ENCODE measurements at places on chromosomes 3 and 15.

DNA sequence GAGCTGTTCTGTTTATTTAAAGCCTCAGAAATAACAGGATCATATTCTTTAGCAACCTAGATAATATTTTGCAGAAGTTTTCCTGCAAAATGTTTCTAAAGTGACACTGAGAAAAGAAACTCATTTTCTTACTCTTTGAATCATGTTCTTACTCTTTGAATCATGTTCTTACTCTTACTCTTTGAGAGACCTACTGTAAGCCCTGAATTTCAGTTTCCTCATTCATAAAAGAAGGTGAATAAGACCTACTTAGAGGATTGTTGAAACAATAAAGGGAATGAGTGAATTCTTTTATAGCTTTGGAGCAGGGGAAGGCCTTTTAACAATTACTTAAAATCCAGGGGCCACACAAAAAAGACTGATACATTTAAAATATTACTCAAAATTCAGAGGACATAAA, 221.7 kb upstream of the CMC1 start:
- no peak for DNase-seq

GRCh38 chr15:28987337-28987736, 101.6 kb downstream of the APBA2 start:
- DNase-seq: no peak

GRCh38 chr3:182007441-182007840, 295.7 kb downstream of the SOX2 start:
- no peak for DNase-seq

DNA sequence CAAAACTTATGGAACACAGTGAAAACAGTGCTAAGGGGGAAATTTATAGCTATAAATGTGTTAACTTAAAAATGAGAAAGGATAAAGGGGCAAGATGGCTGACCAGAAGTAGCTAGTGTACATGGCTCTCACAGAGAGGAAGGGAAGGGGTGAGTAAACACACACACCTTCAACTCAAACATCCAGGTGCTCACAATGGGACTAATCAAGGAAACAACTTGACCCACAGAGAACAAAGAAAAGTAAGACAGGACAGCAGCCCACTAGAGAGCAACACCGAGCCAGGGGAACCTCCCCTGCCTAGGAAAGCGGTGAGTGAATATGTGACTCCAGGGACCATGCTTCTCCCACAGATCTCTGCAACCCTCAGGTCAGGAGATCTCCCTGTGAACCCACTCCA, 85.0 kb upstream of the UBP1 start:
- DNase-seq: no peak

- no peak for DNase-seq
Observed at GRCh38 chr15:91852741-91853510, 582 bp upstream of the SLCO3A1 start.

DNA sequence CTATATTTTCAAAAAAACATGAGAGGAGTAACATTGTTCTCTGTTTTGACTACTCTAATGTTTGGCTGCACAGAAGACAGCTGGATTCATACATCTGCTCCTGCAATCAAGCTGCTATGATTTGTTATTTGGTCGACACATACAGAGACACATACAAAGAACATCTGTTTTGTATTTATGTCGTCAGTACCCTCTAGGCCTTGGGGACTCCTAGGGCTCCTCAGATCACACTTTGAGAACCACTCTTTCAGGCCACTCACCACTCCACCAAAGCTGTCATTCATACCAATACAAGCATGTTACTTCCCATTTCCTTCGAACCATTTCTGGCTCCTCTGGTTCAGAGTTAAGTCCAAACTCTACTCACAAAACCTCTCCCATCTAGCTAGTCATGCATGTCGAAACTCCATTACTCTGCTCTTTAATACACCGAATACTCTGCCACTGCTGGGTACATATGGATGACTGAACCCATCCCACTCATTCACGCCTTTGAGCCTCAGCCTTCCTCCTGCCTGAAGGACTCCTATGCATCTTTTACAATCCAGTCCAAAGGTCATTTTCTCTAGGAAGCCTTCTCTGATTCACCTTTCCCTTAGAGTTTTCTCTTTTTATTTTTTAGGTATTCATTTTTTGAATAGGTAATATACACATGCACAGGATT, 102.9 kb upstream of the ARHGEF3 start:
- no peak for DNase-seq

- DNase-seq: no peak
Observed at GRCh38 chr15:40960151-40960885, 7.0 kb downstream of the CHAC1 start.

GRCh38 chr3:22887664-22888291, 315.3 kb upstream of the UBE2E2 start:
- no peak for DNase-seq

DNA sequence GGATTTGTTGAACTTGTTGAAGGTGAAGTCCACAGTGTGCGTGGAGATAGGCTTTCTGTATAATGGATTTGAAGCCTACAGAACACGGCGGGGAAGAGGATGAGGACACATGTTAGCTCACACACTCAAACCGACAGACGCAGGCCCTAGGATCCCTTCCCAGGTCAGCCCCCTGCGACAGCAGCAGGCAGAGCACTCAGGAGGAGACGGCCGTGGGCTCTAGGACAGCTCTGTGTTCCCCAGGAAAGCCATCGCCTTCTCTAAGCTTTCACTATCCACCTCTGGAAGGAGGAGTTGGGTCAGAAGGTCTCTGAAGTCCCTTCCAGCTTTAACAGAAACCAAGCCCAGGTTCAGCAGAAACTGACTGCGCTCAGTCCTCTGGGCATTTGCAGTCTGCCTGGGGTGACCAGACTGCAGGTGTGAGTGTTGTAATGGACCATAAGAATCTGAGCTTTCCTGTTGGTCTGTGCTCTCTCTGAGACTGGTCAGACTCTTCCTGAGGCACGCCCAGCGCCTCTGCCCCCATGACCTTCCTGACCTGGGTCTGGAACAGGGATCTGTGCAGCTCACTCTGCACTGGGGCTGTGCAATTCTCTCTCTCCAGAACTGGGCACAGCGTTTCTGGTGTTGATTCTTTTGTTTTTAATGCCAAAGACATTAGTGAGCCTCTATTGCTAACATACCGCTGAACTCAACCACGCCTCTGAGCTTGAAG, 33.5 kb downstream of the UMPS start:
- no peak for DNase-seq

GRCh38 chr3:147038481-147038880, 367.9 kb downstream of the ZIC4 start:
- DNase-seq: no peak

DNA sequence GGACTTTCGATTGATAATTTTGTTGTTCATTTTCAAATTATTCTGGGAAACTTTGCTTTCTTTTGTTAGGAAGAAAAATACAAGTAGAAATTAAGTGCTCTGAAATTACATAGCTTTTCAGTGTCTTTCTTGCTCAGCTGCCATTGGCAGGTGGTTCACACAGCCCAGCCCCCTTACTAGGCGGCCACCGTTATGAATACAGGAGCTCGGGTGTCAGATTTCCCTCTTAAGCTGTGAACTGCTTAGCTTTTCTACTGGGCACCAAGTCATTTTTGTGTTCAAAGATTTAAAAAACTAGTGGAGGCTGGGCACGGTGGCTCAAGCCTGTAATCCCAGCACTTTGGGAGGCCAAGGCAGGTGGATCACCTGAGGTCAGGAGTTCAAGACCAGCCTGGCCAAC, 55.2 kb downstream of the HMG20A start:
- DNase-seq: peak; percentile 19

GRCh38 chr3:123442908-123443307, 6.0 kb downstream of the ADCY5 start:
- no peak for DNase-seq

GRCh38 chr3:20064796-20065564, 24.7 kb downstream of the KAT2B start:
- no peak for DNase-seq

GRCh38 chr15:28184166-28184565, 85.1 kb upstream of the OCA2 start:
- DNase-seq: no peak

- no peak for DNase-seq
Observed at GRCh38 chr3:153414982-153415381, 253.0 kb downstream of the RAP2B start.

- DNase-seq: no peak
Observed at GRCh38 chr15:38084289-38084688, 149.8 kb downstream of the TMCO5A start.

DNA sequence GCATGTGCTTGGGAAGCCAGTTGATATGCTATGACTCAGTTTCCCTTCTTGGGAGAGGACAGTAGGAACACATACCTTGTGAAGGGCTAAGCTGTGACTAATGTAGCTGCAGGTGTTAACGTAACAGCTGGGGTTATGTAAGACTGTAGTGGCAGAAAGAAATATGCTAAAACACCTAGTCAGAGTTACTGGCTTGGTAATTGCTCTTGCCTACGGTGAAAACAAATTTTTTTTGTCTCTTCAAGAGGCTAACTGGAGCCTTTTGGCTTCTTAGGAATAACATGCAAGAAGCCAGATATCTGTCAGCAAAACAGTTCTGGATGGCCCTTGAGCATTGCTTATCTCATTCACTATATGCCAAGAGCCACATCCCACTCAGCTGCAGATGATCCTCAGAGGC, 1.4 kb downstream of the MAPKBP1 start:
- no peak for DNase-seq

DNA sequence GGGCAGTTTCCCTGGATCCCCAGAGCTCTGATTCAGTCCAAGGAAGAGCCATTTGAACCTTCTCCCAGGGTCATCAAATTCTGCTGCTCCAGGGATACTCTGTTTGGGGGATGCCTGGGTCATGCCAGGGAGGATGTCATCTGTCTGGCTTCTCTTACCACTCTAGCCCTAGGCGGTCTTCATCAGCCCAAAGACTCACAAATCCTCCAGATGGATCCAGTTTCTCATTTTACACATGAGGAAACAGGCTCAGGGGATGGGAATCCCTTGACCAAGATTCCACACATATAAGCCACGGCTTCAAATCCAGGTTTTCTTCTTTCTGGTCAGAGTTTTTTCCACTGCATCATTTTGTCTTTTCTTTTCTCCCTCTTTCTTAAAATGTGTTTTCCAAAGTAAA, 36.7 kb downstream of the SLC28A1 start:
- no peak for DNase-seq

- no peak for DNase-seq
Observed at GRCh38 chr15:98650417-98651035, 2.2 kb downstream of the IGF1R start.

DNA sequence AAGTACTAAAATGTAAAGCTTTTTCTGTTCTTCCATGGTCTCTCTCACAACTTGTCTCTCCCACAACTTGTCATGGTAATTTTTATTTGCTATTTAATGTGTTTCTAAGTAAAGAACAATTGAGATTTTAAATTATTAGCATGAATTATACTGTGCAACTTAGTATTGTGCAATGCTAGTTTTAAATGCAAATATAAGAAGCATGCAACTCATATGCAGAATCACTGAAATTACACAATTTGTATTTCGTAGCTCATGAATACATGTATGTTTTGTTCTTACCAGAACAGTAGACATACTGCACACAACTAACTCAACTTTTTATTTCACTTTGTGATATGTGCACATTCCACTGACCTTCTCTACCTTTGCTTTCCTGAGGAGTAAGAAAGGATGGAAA, 96.5 kb downstream of the SQOR start:
- no peak for DNase-seq

GRCh38 chr15:85878828-85879225, 84.1 kb upstream of the KLHL25 start:
- no peak for DNase-seq

GRCh38 chr3:13420045-13420830, at the start of gene NUP210:
NUP210 (minus strand) TSS chr3:13420322; CDS start chr3:13420226, 96 bp downstream.
- DNase-seq: peak; percentile 71

DNA sequence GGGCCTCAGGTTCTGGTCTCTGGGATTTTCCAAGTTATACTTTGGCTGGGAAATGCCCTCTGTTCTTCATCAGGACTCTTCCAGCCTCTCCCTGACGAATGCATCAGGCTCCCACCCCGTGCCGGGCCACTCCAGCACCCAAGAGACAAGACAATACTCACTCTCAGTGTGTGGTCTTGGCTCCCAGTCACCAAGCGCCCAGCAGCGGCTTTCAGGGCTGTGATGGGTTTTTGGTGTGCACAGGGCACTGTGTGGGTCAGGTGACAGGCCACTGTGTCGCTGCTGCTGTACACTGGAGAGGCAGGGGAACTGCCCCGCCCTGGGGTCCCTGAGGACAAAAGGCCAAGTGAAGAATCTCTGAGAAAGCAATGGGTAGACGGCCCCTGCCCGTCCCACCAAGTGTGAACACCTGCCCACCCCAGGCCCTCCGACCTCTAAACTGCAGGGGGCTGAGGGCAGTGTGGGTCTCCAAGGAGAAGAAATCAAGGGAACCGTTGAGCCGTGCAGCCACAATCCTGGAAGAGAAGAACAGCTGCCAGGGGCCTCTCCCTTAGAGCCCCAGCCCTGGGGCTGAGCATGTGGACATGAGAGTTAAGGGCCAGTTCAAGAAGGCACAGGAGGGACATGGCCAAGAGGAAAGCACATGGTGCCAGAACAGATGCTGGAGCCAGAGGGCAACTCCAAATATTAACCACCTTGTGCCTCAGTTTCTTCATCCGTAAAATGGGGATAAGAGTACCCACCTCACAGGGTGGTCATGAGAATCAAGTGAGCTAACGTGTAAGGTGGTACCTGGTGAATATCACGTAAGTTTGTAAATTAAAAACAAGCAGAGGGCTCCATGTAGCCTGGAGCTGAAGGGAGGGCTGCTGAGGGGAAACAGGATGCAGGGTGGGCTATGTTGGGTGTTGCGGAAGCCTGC, 34.1 kb downstream of the PTPN23 start:
- no peak for DNase-seq

DNA sequence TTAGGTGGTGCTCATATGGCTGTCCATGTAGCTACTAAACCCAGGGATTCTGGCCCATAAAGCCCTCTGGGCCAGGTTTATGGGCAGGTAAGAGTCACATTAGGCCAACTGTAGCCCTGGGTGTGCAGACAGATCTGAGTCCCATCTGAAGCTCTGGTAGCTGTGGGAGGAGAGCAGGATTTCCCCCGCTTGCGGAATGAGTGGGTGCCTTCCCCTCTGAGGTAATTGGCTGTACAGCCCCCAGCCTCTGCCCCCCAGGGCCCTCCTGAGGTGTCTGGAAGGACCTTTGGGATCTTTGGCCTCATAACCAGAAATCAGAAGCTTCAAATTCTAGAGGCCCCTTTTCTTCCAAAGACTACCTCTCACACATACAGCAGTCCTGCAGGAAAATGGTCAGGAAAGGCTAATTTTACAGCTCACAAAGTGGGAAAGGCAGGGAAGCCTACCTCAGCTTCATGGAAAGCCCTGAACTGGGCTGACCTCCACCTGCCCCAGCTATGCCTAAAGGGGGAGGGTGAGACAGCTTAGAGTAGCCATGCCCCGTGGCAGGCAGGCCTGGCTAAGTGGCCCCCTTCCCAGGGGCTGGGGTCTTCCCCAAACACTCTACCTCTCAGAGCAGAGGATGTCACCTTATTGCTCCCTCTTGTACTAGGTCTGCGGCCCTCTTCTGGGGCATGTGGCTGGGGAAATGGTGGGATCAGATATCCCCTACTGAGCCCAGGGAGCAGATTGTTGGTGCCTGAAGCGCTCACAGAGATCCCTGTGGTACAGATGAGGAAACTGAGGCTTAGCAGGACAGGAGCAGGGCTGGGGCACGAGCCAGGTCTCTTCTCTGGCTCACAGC, 16.8 kb downstream of the HEMK1 start:
- no peak for DNase-seq

Measured in SHP77 (cell line).